T follicular helper cell (primary cell): ENCODE measurements at places on chromosomes 2 and 18.

DNA sequence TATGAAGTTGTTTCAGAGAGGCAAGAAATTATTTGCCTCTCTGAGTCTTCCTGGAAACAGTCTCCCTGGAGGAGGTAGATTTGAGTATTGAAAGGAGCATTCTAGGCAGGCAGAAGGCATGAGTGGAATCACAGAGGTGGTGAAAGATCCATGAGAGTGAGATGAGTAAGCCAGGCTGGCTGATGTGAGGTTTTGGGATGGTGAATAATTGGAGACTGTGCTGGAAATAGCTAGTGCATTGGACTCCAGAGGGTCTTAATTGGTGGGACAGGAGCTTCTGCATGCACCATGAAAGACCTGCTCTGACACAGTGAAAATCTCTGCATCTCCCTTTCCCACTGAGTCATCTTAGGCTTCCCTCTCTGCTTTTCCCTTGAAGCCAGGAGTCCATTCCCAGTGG, 46.3 kb downstream of the CDC42EP3 start:
- DNase-seq = no peak

DNA sequence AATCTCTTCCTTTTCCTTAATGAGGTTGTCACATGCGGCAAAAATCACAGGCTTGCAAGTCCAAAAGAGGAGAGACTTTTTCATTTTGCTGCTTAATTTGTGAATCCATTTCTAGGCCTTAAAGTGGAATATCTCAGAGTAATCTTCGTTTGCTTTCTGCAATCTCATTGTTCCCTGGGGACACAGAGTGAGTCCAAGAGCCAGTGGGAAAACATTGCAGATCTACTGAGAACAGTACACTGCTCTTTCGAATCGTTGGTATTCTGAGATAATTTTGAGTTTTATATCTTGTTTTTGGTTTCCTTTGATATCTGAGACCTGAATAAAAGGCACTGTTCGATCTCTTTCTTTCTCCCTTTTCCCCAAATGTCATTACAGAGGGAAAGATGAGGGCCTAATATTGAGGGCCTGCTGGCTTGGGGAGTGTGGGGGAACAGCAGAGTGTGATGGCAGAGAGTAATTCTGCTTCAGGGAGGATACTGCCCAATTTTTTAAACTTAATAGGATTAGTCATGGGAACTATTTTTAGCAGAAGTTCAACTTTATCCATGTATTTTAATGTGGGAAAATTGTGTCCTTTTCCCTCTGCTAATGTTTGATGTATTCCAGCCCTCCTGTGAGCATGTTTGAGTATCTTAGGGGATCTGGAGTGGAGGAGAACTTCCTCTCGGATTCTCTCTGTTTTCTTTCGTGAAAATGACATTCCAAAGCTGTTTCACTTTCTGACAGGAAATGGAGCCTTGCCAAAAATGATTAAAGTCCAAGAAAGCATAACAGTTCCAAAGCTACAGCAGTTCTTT, 418.2 kb upstream of the ZEB2 start:
- no peak for DNase-seq

GRCh38 chr2:241842620-241843211, 16.0 kb downstream of the PDCD1 start:
- no peak for DNase-seq

DNA sequence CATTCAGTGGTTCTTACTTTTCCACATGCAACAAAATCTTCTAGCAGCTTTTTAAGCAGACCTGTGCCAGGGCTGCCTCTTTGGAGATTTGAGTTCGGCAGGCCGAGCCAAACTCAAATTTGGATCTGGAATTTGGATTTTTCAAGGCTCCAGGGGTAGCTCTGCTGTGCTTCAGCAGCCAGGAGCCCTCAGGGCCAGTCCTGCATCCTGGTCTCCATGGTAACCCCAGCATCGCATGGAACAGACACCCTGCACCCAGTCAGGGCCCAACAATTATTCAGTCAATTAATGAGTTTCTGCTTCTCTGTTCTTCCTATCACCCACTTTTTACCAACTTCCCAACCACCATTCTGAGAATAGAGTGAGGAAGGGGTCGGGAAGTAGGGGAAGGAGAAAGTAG, 30.0 kb downstream of the EN1 start:
- DNase-seq = no peak

DNA sequence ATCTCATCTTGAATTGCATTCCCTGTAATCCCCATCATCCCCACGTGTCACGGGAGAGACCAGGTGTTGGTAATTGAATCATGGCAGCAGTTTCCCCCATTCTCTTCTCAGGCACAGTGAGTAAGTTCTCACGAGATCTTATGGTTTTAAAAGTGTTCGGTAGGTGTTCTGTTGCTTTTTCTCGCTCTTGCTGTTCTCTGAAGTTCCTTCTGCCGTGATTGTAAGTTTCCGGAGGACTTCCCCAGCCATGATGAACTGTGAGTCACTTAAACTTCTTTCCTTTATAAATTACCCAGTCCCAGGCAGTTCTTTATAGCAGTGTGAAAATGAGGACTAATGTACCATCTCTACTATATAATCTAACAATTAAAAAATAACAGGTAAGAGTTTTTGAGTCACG, 409.9 kb upstream of the NRXN1 start:
- DNase-seq = no peak

- no peak for DNase-seq
These were observed 73.8 kb upstream of the CCDC85A start for GRCh38 chr2:56109994-56110393.

DNA sequence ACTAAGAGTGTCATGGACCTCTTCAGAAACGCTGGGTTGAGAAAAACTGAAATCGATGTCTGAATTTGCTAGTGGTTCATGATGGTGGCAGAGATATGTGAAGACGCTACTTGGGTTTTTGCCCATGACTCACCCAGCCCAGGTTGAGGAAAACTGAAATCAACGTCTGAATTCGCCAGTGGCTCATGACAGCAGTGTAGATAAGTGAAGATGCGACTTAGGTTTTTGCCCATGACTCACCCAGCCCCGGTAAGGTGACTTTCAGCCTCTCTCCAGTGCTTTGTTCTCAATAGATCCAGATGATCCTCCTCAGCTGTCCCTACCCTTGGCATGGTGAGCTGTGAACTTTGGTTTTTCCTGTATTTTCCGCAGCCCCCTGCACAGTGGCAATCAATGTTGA, 105.3 kb upstream of the SIX3 start:
- no peak for DNase-seq

- DNase-seq = no peak
These were observed 436.8 kb downstream of the TGIF1 start for GRCh38 chr18:3886575-3887322.

GRCh38 chr2:263022-263738, 652 bp downstream of the SH3YL1 start:
- DNase-seq = no peak

GRCh38 chr2:188969651-188970050, 4.5 kb upstream of the COL3A1 start:
- no peak for DNase-seq

- DNase-seq = no peak
These were observed 6.8 kb downstream of the BIRC6 start for GRCh38 chr2:32363597-32363996.

DNA sequence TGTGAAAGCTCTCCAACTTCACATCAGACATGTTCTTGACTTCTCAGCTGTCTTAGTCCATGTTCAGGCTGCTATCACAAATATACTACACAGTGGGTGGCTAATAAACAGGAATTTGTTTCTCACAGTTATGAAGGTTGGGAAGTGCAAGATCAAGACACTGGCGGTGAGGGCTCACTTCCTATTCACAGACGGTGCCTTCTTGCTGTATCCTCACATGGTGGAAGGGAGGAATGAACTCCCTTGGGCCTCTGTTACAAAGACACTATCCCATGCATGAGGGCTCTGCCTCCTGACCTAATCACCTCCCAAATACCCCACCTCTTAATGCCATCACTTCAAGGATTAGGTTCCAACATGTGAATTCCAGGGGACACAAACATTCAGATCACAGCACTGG, 9.7 kb downstream of the UXS1 start:
- DNase-seq = no peak

- no peak for DNase-seq
These were observed 5.9 kb upstream of the RHBDD1 start for GRCh38 chr2:226829721-226830631.

GRCh38 chr2:174697255-174697654, 67.0 kb downstream of the CHRNA1 start:
- peak; percentile 35 for DNase-seq

DNA sequence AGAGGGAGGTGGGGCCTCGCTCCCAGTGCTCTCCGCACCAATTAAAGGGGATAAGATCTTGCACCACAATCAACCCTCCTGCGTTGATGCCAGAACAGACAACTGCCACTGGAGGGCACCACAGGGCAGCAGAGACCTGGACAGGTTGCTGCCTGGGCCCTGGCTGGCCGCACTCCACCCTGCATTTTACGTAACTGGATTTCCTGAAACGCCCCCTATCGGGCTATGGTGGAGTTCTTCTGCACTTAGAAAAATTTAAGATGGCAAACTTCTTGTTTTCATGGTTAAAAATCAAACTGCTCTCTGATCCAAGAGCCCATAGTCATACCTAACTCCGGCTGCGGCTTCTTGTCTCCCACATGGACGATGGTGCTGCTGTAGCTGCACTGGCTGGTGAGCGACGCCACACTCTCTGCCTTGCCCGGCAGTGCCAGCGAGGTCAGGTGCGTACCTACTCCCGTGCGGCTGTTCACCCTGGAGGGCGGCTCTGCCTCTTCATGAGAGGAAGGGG, 16.8 kb upstream of the HES6 start:
- peak; percentile 68 for DNase-seq

GRCh38 chr2:242054406-242054805, 184.9 kb downstream of the RTP5 start:
- no peak for DNase-seq

DNA sequence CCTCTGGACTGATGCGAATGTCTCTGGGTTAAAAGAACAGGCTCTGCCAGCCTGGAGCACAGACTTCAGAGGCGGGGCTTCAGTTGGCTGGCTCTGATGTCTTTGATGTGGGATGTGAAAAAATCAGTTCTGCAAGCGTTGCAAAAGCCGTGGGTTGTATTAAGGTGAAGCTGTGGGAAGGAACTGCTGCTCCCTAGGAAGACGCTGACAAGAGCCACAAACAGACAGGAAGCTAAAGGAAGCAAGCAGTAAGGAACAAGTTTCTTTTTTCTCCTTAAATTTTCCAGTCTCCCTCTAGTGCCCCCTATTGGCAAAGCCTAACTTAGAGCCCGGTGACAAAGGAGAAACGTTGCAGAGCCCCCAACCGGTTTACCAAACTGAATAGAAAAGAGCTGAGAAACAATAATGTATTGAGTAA, 239.0 kb downstream of the CCDC178 start:
- no peak for DNase-seq

DNA sequence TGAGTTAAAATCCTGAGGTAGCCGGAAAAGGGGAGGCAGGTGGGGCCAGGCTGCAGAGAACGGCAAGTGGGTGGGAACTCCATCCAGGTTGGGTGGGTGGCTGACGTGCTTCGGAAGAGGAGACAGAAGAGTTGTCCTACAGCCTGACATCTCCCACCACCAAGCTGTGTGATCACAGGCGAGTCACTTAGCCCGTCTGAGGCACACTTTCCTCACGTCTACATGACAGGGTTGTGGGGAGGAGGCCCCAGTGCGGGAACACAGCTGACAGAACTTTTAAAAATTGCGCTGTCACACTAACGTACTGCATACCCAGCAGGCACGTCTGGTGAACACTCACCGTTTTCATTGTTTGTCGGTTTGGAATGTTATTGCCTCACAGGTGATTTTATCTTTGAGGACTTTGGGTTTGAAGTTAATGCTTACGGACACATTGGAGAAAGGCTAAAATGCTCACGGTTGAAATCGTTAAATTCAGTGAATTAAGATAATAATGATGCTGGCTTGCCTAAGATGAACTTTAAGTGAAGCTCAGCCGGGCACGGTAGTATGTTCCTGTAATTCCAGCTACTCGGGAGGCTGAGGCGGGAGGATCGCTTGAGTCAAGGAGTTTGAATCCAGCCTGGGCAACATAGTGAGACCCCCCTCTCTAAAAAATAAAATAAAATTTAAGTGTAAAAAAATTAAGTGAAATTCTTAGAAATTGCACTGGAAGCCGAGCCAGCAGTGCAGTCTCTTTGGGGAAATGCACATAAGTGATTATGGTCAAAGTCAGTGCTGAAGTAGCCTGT, 8.9 kb downstream of the EMILIN2 start:
- DNase-seq = no peak

GRCh38 chr2:240350696-240351087, 84.8 kb upstream of the GPC1 start:
- DNase-seq = no peak

DNA sequence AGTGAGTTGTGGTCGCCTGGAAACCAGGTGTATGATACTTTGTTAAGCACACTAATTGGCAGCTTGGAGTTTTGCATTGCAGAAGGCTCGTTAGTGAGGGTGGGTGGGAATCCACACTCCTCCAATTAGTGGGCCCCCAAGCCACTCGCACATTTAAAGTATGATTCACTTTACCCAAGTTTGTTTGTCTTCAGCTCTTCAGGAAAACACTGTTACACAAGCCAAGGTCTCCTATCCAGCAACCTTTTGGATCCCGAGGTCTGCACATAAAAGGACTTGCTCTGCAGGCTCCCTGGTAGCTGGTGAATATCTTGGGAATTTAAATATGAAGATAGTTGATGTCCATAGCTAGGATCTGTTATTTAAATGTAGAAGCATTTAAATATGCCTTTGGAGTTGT, 66.1 kb downstream of the NPAS2 start:
- no peak for DNase-seq

DNA sequence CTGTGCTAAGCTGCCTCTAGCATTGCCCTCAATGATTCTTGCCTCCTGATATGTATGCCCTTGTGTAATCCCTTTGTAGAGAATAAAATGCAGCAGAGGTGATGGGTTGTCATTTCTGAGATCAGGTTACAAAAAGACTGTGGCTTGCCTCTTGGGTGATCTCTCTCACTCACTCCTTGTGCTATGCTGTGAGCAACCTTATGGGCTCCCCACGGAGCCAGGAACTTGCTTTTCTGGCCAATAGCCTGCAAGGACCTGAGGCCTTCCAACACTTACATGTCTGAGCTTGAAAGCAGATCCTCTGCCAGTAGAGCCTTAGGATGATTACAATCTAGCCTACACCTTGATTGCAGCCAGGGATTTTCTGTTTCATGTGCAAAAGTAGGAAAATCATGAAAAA, 123.1 kb upstream of the XIRP2 start:
- no peak for DNase-seq

- DNase-seq = no peak
These were observed 102.0 kb upstream of the CXCR4 start for GRCh38 chr2:136219963-136220362.

- DNase-seq = no peak
These were observed 84.2 kb downstream of the DOK6 start for GRCh38 chr18:69484699-69485396.

DNA sequence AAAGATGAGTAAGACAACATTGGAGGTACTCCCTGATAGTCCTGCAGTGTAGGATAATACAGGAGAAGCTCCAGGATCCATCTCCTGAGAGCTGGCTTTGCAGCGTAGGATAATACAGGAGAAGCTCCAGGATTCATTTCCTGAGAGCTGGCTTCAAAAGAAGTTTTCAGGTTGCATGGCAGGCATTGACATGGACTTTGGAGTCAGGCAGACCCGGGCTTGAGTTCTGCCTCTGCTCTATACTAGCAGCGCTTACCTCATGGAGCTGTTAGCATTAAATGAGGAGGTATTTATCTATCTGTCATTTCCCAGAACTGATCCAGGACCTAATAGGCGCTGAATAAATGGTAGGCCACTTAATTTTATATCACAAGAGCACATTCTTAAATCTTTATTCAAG, 97.8 kb downstream of the FMNL2 start:
- DNase-seq = no peak
